ENCODE measurements at places on chromosomes 3 and 15.

GRCh38 chr15:67784856-67785430 is 40.4 kb upstream of the SKOR1 start:
- DNase-seq = no peak

- peak; percentile 50 for DNase-seq
These were observed 12.1 kb downstream of the PTPRG start for GRCh38 chr3:61573441-61573840.

DNA sequence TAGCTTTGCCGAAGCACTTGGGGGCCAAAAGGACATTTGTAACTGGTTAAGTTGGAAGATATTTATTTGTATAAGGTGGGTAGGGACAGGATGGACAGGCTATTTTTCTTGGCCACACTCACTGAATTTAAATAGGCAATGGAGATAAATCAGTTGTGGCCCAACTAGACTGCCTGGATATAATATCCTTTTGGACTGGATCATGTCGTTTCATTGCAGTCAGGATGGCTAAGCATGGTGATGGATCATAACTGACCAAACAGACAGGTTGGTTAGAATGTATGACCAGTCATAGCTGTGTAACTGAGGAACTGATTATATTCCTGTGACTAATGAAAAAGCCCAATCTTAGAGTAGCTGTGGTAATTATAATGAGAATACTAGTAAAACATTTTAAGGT is 284.0 kb downstream of the LPP start:
- no peak for DNase-seq

DNA sequence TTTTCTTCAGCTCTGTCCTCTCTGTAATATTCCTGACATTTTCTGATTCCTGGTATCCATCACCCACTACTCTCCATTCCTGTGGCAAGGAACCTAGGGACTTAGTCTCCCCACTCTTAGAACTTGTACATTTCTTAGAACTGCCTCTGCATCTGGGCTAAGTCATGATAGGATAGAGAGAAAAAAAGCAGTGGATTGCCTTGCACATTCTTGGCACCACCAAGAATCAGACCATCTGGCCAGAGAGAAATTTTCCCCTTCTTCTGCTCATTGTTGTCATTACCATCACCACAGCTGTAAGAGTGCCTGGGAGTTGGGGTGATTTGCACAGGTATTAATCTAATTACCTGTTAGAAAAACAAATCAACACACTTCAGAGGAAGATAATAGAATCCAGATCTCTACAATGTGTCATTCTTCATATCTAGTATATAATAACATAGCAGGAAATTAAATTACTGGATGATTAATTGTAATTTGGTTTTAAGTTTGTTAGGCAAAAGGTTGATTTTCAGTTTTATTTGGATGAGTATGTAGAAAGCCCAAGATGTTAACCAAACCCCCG is 264.8 kb upstream of the ZPLD1 start:
- no peak for DNase-seq

DNA sequence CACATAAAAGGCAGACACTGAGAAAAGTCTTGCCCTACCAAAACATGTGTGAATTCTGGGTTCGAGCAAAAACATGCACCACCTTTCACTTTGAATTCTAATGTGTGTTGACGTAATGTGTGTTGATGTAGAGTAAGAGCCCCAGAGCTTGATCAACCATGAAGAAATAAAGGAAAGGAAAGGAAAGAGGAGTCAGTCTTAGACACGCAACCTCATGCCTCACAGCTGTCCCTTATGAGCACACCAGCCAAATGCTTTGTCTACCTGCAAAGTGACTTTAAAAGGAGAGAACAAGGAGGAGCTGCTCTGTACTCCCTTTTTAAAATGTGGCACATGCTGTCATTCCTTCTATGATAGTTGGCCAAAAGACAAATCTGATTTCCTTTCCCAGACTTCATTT is 80.8 kb downstream of the RFTN1 start:
- DNase-seq = no peak

DNA sequence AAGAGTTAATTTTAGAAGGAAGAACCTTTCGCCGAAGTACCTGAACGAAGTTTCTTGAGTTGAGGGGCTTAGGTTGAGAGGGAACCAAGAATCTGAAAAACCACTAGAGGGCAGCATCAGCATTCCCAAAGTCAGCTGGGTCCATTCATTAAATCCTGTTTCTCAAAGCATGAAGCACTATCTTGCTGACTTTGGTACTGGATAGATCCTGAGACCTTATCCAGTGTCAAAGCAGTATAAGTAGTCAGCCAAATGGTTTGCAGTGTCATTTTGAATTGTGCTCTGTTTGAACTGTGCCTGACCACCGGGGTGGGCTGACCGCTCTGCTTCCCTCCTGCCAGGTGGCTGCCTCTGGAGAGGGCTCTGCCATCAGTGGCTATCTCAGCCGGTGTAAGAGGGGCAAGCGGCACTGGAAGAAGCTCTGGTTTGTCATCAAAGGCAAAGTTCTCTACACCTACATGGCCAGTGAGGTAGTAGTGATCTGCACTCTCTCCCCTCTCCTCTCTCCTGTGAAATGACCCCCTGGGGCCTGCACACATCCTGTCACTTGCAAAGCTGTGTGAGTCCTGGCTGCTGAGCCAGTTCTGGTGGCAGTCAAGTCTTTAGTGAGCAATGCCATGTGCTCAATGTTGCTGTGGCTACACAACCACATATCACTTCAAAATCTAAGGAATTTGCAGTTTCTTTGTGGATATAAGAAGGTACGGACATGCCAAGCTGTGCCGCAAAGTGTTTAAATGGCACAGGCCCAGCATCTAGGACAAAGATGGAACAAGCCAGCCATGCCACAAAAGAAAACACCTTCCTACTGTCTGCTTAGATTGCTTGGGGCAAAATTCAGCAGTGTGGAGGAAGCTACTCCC is 21.4 kb upstream of the NR2C2 start:
- DNase-seq = peak; percentile 61

- DNase-seq = no peak
These were observed 31.3 kb upstream of the EBLN2 start for GRCh38 chr3:73030073-73030597.

DNA sequence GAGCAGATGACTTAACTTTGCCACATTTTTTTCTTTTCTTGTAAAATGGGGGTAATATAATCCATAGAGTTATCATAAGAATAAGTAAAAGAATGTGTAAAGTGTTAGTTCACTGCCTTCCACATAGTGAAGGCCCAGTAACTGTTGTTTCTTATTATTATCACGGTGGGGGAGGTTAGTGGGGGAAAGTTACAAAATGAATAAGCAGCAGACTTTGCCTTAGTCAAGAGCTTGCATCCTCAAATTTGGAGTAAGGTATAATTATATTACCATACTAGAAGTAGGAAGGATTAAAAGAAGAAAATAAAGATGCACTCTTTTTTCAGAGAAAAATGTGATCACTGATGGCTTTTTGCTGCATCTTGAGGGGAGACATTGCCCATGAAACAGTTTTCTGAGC is 247.6 kb downstream of the PTPRG start:
- no peak for DNase-seq

- no peak for DNase-seq
These were observed 25.5 kb upstream of the KNG1 start for GRCh38 chr3:186691676-186692075.

DNA sequence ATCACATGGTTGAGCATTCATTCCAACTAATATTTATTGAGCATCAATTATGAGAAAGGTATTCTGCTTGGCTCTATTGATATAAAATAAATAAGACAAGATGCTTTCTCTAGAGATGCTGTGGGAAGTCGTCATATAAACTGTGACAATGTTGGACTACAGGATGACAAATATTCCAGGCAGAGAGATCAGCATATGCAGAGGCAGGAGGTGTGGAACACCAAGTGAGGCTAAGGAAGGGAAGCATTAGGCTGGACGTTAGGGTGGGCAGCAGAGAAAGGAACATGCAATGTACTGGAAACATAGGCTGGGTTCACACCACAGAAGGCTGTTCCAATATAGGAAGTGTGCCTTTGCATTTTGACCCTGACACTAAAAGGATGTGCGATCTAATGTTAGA is 38.6 kb downstream of the CD200 start:
- DNase-seq = no peak

All from EL (cell line).